Stimulated activated effector memory CD8-positive, alpha-beta T cell treated with anti-CD3 and anti-CD28 coated beads, Interleukin-12 subunit alpha, Interleukin-12 subunit beta, amount 100 ng/mL, for 72 hours (primary cell): ENCODE measurements at places on chromosomes 11 and 22.
A peak's percentile ranks its signal among the peaks of the same experiment; 100 is the strongest.

DNA sequence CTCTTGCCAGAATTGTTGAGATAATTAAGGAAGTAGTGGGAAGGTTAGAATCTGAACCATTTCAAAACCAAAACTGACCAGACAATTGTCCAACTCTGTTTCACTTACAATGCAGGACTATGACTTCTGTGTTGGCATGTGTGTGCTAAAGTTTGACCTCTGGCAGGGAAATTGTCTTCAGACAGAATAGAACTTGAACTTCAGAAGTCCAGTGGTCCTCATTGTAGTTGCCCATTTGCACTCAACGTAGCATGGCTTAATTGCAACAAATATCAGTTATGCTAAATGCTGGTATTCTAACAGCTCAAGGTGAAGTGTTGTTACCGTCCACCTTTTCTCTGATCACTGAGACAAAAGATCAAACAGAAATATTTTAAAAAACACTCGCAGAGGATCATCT, 47.2 kb downstream of the BLID start:
- no peak for DNase-seq

- DNase-seq, result no peak
Measured at GRCh38 chr11:65014726-65015227, 817 bp downstream of the ARL2 start.

DNA sequence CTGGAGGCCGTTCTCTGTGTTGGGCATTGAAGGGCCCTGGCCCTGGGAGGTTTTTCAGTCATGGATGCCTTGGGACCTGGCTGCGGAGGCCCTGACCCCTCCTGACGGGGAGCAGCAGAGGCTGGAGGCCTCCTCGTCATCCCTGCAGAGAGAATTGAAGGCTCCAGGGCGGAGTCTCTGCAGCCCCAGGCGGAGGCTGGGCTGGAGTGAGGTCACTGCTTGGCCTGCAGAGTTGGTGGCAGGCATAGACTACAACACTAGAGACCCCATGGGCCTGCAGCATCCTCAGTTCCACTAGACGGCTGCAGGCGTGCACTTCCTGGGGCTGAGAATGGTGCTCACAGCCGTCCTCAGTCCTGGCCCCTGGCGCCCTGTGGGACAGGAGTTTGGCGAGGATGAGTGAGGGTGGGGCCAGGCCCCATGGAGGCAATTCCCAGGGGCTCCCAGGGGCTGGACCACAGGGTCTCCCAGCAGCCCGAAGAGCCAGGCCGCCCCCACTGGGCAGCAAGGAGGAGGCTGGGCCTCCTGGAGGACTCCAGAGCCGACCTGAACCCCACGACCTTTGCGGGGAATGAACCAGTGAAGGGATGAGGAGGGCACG, 1194.9 kb downstream of the BRD1 start:
- DNase-seq, result no peak

DNA sequence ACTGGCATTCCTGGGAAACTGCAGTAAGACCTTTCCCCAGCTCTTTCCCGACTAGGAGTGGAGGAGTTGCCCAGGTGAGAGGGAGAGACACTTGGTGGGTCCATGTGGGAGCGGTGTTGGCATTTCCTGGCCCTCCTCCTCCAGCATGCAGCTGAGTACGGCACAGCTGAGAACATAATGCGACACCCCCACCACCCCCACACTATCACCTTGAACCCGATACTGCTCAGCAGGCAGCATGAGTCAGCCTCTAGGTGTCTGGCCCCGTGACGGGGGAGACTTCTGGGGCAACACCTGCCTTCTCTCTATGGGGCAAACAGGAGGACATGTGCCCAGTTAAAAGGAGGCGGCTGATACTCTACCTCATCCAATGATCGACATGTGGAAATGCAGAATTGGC, 64.4 kb downstream of the PKNOX2 start:
- no peak for DNase-seq

DNA sequence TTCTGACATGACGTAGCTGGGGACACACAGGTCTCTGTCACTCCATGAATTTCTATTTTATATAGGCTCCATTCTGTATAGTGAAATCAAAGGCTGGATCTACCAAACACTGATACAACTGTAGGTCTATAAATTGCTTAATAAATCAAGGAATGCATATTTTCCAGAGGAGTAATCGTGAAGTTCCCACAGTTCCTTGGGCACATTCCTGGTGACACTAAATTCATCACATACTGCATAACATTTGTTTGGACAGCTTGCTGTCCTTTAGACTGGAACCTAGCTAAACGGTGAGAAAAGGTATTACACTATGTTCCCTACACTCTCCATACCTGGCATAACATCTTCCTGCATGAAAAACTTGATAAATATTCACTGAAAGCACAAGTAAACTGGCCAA, 41.6 kb upstream of the UCP3 start:
- DNase-seq, result no peak

- no peak for DNase-seq
Measured at GRCh38 chr11:11981364-11981763, 27.1 kb downstream of the DKK3 start.

- DNase-seq, result no peak
Measured at GRCh38 chr22:39290724-39291161, 28.7 kb downstream of the RPL3 start.

- DNase-seq, result peak; percentile 68
Measured at GRCh38 chr11:46889689-46890475, 28.5 kb downstream of the LRP4 start.

GRCh38 chr22:50469377-50470305, 5.2 kb downstream of the SBF1 start:
- DNase-seq, result peak; percentile 97

GRCh38 chr11:132154781-132155180, 784.4 kb downstream of the NTM start:
- DNase-seq, result no peak

GRCh38 chr11:130064596-130064995, 5.1 kb upstream of the APLP2 start:
- DNase-seq, result no peak

DNA sequence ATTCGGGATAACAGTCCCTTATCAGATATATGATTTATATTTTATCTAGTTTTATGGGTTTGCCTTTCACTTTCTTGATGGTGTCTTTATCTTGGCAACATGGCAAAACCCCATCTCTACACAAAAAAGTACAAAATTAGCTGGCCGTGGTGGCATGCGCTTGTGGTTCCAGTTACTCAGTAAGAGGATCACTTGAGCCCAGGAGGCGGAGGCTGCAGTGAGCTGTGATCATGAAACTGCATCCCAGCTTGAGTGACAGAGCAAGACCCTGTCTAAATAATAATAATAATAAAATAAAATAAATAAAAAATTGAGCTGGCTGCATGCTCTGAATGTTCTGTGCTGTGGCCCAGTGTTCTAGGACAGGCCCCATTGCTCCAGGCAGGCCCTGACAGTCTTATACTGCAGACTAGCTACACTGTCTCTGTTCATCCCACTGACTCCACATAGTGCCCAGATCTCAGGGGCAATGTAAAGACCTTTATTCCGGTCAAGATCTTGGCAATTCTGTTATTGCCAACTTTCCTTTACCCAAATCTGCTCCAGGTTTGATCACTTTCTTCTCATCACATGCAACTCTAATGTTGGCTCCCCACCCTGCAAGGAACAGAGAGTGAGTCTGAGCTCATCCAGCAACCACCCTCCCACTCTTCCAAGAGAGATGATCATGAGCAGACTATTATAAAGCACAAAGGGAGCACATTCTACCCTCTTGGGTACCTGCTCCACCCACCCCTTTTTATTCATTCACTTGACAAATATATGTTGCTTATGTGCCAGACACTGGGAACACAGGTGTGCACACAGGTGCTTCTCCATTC, 8.8 kb downstream of the HSPA8 start:
- DNase-seq, result no peak

- DNase-seq, result no peak
Measured at GRCh38 chr22:20565079-20565734, 57.8 kb downstream of the MED15 start.

- no peak for DNase-seq
Measured at GRCh38 chr11:116193321-116194131, 579.3 kb downstream of the BUD13 start.

DNA sequence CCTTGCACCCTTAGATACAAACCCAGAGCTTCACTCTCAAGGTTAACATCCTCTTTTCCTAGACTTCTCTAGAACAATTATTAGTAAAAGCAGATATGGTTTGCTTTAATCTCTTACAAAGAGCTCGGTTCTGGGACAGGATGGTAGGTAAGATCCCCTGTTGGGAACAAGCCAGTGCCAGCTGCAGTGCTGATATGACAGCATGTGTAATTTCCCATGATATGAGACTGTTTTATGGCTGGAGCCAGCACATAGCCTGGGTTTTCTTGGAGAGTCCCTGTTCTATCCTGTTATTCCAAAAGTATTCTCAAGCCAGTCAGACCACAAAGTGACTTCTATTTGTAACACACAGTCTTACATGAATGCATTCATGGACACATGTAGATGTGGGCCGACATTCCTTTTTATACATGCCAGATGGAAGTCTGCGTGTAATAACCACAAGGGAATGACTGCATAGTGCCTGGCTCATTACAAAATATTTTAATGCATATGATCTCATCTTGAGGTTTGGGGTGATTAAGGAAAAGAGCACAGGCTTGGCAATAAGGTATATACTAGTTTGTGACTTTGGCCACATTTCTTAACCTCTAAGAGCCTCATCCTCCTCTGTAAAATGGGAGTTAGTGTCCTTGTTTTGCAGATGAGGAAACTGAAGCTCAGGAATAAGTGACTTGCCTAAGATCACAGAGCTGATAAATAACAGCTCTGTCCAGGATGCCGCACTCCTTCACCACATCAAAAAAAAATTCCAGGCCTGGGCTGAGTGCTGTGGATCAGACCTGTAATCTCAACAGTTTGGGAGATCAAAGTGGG, 21.8 kb downstream of the CLMP start:
- no peak for DNase-seq

DNA sequence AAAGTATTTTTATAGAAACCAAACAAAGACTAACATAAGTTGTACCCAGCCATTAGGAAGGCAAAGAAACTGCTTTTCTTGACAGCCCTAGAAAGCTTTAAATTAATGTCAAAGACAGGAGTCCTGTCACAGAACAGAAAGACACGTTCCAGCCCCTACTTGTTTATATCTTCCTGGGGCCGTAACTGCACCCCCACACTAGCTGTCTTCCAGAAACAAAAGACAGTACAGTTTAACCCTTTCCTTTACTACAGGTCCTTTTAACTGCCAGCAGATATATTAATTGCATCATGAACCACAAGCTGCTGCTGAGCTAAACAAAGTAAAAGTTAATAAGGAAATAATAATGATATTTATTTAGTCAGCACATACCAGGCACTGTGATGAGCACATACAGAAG, 20.3 kb upstream of the CFAP300 start:
- DNase-seq, result no peak

DNA sequence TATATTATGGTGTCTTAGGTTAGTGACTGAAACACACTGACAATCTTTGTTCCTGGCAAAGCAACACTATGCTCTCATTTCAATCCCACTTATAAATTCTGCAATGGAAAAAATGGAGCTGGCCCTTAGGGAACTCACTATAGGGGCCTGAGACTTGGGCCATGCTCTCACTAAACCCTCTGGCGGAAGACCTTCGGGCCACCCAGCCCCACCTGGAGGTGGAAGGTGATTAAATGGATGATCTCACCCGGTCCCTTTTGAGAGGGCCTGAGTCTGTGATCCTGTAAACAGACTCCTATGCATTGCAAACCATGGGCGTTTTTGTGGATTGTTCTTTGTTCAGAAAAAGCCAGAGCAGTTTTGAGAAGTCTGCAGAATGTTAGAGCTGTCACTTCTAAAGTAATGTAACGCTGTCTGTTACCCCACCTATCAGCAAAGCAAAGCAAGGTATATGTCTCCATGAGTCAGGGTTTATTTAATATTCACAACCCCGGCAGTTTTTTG, 17.0 kb upstream of the CDON start:
- DNase-seq, result no peak

GRCh38 chr11:2777871-2778629, 78.3 kb upstream of the KCNQ1OT1 start:
- peak; percentile 1 for DNase-seq

DNA sequence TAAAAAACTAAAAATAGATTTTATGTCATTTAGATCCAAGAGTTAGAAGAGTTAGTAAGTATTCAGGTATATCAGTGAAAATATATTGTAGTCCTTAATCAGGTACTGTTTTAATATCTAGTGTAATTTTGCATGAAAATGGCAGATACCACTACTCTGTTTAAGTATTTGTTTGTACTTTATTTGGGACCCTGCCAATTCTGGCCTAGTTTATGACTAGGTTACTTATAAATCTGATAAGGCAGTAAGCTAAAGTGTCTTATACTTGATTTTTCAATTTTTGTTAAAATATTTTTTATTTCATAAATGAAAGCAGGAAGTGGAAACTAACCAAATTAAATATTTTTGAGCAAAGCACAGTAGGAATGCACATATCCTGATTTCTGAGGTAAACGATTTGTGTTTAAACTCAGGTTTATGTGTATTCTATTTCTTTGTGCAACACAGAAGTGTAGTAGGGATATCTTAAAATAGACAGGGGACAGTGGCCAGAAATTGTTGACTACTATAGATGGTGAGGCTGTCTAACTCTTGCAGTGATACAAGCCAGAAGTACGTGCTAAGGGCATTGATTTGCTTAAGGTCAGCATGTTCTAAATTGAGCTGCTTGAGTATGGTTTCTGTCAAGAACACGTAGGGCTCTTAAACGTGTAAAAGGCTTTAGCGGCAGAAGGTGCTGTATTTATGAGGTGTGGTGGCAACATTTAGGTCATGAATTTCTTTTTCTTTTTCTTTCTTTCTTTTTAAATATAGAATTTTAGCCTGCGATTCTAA, 34.0 kb downstream of the HIPK3 start:
- no peak for DNase-seq

DNA sequence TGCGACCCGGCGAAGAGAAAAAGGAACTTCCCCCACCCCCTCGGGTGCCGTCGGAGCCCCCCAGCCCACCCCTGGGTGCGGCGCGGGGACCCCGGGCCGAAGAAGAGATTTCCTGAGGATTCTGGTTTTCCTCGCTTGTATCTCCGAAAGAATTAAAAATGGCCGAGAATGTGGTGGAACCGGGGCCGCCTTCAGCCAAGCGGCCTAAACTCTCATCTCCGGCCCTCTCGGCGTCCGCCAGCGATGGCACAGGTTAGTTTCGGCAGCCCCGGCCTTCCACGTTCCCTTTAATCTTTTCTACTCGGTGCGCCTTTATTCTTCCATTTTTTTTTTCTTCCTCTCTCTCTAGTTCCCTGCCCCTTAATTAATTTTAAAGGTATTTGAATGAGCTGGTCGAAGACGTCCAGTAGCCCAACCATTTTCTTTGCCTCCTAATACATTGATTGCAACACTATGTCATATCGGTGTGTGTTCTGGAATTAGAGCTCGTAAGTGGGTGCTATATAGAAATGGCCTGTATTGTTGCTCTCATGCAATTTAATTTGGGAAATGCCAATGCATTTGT, 537 bp downstream of the EP300 start:
- DNase-seq, result no peak
